ENCODE measurements at places on chromosomes 2 and 18. TPM values are rescaled to one million over a fixed set of nuclear protein-coding genes. Genes with fewer than 3 reads are reported as not detected.

Gene DSC3
- total RNA-seq: 1.4 TPM

Gene ABCG8
- not detected for total RNA-seq

Gene WDCP
- total RNA-seq: 11.3 TPM

Gene IL36A
- total RNA-seq: not detected

Gene ALPG
- not detected for total RNA-seq

Gene KIF5C
- total RNA-seq: 0.24 TPM

Gene LAMA3
- total RNA-seq: 18.1 TPM

Gene DLGAP1
- total RNA-seq: under 0.01 TPM

Gene NYAP2
- total RNA-seq: under 0.01 TPM
